ENCODE measurements at places on chromosomes 6 and 20. TPM values are rescaled to one million over a fixed set of nuclear protein-coding genes. Genes with fewer than 3 reads are reported as not detected.

- no peaks in the 10 kb centered on the region for H3K4me1 ChIP-seq
- no peak for DNase-seq
- H3K4me3 ChIP-seq = no peak overlapping the region
- H3K27me3 ChIP-seq = peaks cover 3% of the 10 kb centered on the region
- H3K36me3 ChIP-seq = no peaks in the 10 kb centered on the region
Observed at GRCh38 chr6:167523426-167523825, 198.5 kb downstream of the TTLL2 start.

DNA sequence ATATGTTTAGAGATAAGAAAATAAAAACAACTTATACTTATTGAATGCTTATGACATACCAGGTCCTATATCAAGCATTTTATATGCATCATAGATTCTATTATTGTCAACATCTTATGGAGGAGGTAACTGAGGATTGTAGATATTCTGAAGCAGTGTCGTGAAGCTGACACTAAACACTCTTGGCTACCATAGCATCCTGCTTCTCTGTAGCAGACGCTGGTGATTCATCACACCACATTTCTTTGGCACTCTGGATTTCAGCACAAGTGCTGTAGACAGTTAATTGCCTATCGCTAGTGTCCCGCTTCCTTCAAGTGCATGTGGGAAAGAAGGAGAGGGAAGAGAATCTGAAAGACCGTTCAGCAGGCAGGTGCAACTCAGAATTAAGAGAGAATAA, 317.1 kb downstream of the PLCB1 start:
- H3K4me3 ChIP-seq = no peak overlapping the region
- H3K4me1 ChIP-seq = no peaks in the 10 kb centered on the region
- no peak for DNase-seq

The KIF6 gene
- under 0.01 TPM for total RNA-seq

The GTSF1L gene
- total RNA-seq = not detected

The PTCHD4 gene
- total RNA-seq = 1.9 TPM

The PCSK2 gene
- total RNA-seq = 0.16 TPM

The PHACTR3 gene
- 0.16 TPM for total RNA-seq
